ENCODE measurements at places on chromosomes 6 and 20.

GRCh38 chr6:137268911-137269310 is 49.7 kb upstream of the IFNGR1 start:
- no peak for DNase-seq

GRCh38 chr6:24430086-24430485 is 27.4 kb downstream of the MRS2 start:
- DNase-seq = no peak

GRCh38 chr6:83370567-83370966 is 60.3 kb downstream of the ME1 start:
- no peak for DNase-seq

DNA sequence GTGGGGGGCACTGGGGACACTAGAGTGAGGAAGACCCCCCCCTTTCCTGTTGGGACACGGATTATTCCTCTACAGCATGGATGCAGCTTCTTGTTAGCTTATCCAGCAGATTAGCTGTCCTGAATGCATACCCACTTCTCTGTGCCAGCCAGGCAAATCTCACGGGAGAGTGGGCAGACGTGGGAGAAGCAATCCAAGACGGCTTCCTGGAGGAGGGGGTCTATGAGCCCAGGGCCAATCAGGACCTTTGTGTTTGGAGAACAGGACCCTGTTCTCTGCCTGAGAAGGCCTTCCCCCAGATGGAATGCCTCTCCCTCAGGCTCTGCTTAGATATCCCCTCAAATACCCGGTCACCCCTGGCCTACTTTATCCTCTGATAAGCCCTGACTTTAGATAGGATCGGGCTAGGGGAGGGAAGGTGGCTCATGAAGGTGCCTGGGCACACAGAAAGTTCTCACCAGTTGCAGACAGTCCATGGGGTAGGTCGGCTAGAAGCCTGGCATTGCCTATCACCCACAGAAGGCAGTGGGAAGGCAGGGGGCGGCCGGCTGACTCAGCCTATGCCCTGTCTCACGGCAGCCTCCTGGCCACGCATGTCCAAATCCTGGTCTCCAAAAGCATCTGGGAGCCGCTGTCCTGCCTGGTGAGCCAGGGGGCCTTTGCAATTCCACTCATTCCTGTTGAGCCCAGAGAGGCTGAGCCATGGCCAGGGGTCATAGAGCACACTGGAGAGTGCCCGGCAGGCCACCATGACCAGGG is 34.7 kb downstream of the SUN5 start:
- no peak for DNase-seq

DNA sequence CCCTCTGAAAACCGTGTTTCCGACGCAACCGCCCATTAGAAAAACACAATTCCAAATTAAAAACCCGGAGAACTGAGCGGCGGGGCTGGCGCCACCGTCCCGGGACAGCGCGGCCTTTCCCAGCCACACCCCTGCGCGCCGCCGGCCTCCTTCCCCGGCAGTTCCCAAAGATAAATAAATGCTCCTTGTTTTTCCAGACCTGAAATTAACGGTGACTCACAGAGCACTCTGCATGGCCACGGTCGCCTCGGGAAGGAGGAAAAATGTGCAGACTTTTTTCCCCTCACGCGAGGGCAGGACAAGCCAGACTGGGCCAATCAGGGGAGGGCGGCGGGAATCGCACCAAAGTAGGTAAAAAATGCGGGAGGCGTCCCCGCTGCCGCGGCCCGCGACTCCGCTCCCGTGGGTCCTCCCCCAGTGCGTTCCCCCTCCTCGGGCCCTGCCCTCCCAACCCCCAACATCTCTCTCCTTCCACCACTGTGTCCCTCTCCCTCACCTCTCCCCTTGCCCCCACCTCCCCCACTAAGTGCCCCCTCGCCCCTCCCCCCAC is 828 bp upstream of the DSTN start:
- no peak for DNase-seq

GRCh38 chr6:34957231-34957783 is 68.3 kb downstream of the ANKS1A start:
- DNase-seq = no peak

DNA sequence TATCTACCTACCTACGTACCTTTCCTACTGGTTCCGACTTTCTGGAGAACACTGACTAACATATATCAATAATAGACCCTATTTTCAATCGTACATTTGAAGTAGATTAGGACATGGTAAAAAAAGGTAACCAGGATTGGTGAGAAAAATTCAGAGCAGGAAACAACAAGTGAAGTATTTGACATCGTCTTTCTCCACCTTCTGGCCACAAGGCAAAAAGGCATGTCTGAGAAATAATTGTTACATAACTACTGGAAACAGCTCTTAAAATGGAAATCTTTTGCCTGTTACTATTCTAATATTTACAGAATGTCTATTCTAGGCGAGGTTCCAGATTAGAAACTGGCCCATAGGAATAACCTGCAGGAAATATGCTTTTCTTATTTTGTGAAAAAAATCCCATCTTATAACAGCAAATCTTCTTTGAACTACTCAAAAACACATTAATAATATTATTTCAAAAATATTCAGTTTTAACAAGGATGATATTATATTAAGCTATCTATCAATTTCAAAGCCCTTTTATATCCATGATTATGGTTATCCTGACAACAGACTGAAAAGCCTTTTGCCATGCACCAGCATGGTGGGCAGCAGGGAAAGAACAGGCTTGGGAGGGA is 80.8 kb downstream of the RCAN2 start:
- peak; percentile 48 for DNase-seq
